Stimulated activated CD4-positive, alpha-beta T cell treated with anti-CD3 and anti-CD28 coated beads, TNF-alpha, amount 100 ng/mL, for 24 hours (primary cell): ENCODE measurements at places on chromosomes 6 and 20.

DNA sequence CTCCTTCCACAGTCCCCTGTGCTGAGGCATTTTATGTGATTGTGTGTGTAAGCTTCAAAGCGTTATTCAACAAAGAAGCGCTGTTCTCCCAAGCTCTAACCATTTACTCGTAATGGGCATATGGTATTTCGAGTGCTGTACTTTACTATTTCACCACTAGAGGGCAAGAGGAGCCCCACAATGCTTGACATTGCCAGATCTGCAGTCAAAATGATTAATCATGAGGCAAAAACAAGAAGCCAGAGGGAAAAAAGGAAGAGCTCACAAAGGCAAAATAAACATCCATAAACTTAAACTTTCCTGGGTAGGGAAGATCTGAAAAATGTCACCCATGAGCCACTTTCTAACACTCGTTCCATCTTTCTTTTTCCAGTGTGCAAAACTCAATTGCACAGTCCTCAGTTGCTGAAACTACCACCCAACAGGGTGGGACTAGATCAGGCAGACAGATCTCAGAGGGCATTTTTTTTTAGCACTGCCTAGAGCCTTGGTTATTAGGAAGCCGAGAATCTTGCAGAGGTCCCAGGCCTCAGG is 215.0 kb upstream of the PLCB4 start:
- DNase-seq = no peak

DNA sequence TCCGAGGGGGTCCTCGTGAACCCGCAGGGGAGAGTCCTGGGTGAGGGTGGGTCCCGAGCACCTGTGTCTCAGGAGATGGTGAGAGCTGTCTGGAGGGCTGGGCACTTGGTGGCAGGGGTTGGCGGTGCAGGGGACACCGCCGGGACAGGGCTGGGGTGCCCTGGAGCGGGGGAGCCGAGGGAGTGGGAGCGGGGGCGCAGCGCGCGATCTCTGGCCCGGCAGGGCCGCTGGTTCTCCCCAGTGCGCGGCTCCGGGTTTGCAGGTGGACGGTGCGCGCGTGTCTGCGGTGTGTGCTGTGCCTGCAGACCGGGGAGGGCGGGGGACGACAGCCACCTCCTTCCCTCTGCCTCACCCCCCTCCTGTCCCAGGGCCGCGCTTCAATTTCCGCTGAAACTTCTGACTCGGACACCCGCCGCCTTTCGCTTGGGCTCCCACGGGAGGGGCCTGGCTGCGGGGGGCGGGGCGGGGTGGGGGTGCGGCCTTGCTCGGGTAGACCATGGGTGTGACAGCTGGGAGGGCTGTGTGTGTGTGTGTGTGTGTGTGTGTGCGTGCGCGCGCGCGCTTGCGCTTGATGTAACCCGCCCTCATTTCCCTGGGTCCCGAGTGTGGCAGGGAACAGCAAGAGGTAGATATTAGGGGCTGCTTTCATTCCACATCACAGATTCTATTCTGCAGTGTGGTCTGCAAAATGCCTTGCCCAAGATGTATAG is 1.2 kb downstream of the TRIB3 start:
- DNase-seq = peak; percentile 38

GRCh38 chr6:54916858-54917257 is 70.3 kb downstream of the FAM83B start:
- DNase-seq = no peak

- DNase-seq = no peak
Observed at GRCh38 chr6:148981515-148981914, 234.7 kb downstream of the UST start.

DNA sequence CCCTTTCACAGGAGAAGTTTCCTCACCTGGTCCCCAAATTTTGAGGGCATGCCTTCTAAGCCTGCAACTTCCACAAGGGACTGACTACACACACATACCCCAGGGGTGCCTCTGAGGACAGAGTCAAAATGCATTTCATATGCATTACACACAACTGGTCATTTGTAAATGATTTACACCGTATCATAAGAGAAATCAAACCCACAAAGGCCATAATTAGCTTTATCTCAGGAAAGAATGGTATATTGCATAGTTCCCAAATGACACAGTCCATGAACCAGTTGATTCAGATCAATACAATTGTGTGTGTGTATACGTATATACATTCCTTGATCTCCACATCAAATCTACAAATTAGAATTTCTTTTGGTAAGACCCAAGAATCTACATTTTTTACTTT is 203.3 kb upstream of the PRDM1 start:
- DNase-seq = no peak

- no peak for DNase-seq
Observed at GRCh38 chr20:49581482-49581881, 13.5 kb upstream of the PTGIS start.

DNA sequence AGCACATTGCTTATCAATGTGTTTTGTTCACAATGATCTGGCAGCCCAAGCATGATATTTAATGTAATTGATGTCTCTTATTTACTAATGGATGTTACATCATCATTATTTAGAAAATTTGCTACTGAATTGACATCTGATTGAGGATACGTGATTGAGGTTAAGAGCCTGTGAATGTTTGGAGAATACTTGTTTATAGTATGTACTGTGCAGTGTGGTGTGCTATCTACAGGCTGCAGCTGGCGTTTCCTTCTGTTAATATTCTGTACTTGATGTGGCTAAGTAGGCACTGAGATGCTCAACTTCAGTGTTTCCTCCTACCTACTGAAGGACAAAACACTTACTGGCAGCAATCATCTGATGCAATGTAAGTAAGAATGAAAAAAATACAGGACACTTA is 709.6 kb upstream of the FLRT3 start:
- no peak for DNase-seq

DNA sequence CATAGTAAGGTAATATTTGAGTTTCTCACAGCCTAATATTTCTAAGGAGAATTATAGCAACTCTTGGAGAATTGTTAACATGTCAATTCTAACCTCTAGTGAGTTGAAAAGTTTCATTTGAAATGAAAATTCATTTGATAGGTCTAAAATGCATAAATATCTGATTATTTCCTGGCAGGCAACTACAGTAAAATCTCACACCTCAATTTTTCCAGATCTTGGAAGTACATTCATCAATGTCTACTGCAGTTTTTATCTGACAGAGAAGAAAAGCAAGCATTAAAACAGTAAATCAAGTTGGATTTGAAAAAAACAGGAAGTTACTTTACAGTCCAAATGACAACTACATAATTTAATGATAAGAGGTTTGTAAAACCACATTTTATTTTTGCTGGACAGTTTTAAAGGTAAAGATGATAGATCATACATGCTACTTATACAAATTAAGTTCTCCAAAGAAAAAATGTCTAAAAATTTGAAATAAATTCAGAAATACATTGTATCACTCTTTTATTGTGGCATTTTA is 631.3 kb downstream of the EYS start:
- no peak for DNase-seq

- no peak for DNase-seq
Observed at GRCh38 chr6:36556281-36556680, 9.0 kb upstream of the STK38 start.

DNA sequence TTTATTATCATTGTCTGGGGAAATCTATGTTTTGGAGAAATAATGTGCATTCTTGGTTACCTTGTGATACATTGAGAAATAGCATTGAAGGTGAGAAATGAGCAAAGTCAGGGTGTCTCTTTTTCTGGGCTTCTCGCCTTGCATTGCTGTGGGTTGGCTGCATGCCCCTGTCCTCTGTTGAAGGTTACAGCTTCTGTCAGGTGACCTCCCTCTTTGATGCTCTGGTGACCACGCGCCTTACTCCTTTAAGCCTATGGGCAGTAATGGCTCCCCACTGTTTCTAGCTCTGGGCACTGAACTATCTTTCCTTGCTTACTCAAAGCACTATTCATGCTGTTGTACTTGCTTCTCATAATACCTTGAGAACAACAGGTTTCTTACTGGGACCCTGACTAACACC is 14.6 kb downstream of the ADGRB3 start:
- no peak for DNase-seq

GRCh38 chr6:24940311-24940917 is 4.7 kb upstream of the RIPOR2 start:
- DNase-seq = no peak

- DNase-seq = no peak
Observed at GRCh38 chr6:165422192-165422591, 112.8 kb upstream of the C6orf118 start.

DNA sequence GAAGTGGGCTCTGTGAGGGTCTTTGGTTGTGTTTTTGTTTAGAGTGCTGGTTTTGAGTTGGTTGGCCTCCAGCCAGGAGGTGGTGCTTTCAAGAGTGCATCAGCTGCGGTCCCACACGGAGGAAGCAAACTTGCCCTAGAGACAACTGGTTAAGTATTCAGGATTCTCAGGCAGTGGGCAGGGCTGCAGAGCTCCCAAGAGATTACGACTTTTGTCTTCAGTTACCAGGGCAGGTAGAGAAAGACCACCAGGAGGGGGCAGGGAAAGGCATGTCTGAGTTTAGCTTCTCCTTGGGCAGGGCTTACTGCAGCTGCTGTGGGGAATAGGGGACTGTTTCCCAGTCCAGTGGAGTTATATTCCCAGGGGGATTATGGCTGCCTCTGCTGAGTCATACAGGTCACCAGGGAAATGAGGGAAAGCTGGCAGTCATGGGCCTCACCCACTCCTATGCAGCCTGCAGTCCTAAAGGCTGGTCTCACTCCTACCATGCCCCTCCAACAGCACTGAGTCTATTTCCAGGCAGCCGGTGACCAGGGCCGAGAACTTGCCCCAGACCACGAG is 64.3 kb downstream of the TTI1 start:
- no peak for DNase-seq

- no peak for DNase-seq
Observed at GRCh38 chr6:106136845-106137244, 50.7 kb downstream of the PRDM1 start.

- no peak for DNase-seq
Observed at GRCh38 chr6:144305985-144306384, 20.9 kb downstream of the UTRN start.

GRCh38 chr6:62298745-62299392 is 12.8 kb upstream of the KHDRBS2 start:
- no peak for DNase-seq

DNA sequence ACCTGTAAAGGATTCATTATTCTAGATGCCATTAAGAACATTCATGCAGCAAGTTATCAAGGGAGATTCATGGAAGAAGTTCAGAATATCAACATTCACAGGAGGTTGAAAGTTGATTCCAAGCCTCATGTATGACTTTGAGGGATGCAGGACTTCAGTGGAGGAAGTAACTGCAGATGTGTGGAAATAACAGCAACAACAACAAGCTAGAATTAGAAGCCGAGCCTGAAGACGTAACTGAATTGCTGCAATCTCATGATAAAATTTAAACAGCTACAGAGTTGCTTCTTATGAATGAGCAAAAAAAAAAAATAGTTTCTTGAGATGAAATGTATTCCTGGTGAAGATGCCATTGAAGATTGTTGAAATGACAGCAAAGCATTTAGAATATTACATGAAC is 73.3 kb upstream of the NXT1 start:
- DNase-seq = no peak

DNA sequence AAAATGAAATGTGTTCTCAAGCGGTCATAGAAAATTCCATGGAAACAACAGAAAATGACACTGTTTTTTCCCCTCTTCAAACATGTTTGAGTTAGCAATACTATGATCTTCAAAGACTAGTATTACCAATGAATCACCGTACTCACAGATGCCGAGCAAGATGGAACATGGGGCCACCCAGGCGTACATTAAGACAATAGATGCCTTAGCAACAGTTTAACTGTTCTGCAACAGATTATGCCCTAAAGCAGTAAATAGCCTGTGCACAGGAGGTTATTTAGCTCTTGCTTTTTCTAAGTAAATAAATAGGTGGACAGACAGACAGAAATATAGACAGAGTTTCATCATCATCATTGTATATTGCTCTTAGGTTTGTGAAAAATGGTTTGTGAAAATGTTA is 284.0 kb upstream of the DEFB112 start:
- DNase-seq = no peak

DNA sequence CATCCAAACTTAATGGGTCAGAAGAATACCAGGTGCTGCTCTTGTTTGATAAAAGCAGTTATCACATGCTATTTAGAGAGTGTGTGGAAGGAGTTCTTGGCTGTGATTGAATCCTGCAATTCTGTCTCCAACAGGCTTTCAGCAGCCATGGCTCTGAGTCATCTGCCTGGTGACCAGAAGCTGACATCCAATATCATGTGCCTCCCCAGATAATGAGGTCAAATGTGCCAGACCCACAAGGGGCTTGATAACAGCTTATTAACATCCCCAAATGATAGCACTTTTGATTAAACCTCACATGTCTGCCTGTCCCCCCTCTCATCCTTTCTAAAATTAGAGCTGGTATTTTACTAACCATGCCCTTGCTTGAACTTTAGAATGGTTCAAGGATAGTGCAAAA is 175.7 kb upstream of the PLN start:
- no peak for DNase-seq

DNA sequence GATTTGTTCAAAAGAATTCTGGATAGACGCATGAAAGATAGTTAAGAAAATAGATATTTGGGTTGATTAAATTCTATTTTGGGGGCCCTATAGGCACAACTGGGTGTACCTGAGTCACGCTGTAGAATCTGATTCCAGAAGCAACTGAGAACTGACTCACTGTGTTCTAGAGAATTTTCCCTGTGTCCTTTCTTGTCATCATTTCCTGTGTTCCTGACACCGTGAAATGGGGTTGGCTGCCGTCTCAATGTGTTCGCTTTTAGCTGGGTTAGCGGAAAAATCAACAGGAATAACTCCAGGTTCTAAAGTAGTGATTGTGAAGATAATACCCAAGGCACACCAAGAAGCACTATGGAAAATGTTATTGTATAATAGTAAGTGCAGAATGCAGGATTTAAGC is 5.0 kb downstream of the GCNT2 start:
- no peak for DNase-seq

DNA sequence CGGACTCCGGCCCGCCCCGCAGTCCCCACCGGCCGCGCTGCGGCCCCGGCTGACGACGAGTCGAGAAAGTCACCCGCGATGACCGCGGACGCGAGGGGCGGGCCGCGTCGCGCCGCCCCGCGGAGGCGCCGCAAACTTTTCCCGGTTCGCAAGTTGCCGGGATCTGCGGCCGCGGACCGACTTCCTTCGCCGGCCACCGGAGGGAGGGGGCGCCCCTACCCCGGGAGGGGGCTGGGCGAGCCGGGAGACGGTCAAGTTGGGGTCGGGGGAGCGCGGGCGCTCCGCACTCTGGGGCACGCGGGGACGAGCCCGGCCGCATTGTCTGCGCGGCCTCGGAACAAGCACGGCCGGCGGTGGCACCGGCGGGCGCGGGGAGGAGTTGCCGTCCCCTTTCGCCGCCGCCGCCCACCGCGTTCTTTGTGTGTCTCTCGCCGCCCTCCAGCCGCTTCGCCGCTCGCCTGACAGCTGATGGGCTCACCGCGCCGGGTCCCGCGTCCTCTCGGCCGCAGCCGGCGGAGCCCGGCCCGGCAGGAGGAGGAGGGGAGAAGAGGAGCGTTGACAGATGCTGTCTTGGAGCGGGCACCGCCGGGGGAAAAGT is 131.6 kb downstream of the OGFRL1 start:
- DNase-seq = no peak
